ENCODE measurements at places on chromosomes 2 and 18.

DNA sequence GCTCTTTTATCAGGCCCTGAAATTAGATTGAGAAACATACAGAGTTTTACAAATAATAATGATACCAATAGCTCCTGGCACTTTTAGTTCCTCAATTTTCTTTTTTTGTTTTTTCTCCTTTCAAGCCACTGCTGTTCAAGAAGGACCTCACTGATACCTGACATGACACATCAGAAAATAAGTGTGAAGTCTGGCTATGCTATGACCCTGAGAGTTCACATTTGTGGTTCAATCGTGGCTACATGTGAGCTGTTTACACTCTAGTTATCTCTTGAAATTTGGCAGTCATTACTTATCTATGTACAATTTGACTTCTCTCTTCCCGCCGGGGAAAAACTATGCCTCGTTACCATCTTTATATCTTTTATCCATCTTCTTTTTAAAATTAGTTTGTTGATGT lies 686.5 kb downstream of the EPHA4 start:
- peak; percentile 1 for DNase-seq

GRCh38 chr18:39190508-39190907 lies 1624.9 kb upstream of the CELF4 start:
- DNase-seq, result no peak

DNA sequence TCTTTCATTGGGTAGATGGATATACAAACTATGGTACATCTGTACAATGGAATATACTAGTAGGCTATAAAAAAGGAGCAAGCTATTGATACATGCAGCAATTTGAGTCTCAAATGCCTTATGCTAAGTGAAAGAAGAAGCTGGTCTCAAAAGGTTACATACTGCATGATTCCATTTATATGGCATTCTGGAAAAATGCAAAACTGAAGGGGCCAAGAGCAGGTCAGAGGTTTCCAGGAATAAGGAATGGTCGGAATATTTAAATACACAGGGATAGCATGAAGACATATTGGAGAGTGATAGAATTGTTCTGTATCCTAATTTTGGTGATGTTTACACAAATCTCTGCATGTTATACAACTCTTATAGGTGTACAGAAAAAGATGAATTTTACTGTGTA lies 85.8 kb downstream of the BABAM2 start:
- DNase-seq, result no peak

- no peak for DNase-seq
These were observed 14.6 kb upstream of the SEMA4C start for GRCh38 chr2:96884299-96885094.

DNA sequence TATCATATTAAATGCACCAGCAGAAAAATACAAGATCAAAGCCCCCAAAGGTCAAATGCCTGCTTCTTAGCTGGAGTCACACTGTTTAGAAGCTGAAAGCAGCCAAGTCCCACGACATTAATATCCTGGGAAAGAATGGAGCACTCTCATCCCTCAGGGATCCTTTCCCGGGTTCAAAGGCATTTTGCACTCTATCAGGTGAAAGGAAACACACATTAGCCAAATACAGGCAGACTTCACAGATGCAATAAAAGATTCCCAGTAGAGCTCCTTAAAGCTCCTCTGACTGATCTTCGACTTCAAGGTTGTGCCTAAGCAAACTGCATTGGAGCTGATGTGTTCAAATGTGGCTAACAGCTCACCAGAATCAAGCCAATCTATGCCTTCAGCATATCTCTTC lies 158.4 kb downstream of the RNF152 start:
- no peak for DNase-seq

DNA sequence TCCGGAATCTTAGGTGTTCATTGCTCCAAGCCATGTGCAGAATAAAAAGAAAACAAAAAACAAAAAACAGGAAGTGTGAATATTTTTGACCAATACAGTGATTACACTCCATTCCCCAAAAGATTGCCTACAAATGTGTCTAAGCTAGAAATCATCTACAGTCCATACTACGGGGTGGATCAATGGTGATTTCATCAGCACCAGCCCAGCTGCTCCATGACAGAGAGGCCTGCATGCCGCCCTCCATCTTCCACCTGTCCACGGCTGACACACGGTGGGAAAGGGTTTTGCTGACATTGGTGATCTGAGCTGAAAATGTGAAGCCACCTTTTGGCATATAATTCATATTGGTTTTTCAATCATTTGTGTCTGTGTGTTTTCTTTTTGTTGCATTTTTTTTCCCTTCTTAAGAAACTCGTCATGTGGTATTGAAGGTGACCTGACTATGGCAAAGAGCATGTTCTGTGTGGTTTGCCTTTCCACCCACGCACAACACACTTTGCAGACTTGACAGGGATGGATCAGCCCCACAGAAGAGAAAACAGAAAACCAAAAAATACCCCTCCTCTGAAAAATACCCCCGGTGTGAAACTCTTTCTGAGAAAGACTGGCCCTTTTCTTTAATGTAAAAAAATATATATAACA lies 533.1 kb downstream of the RNF144A start:
- DNase-seq, result no peak

DNA sequence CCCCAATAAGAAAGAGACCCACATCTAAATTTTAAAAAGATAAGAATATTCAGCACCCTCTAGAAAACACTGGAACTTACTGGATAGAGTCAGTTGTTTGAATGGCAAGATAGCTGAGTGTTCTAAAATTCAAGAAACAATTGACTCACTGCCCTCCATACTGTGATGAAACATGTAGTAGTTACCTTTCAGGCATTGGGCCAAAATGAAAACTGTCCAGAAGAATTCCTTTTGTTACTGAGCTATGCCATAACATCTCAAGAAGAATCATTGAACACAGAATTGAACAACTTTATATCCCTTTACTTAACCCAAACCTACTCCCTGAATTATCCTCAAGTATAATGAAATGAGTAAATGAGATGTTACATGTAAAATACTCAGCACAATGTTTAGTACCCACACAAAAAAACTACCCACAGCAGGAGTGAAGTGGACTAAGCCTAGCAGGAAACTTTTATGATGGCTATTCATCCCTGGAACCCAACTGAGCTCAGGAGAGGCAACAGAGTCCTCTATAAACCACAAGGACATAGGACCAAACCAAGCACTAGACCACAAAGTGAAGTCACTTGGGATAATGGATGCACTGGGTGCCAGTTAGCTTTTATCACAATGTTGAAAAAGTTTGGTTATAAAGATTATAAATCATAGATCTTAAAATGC lies 32.7 kb downstream of the RBM43 start:
- DNase-seq, result no peak

GRCh38 chr2:230324503-230324902 lies 2.5 kb upstream of the SP140L start:
- DNase-seq, result no peak

DNA sequence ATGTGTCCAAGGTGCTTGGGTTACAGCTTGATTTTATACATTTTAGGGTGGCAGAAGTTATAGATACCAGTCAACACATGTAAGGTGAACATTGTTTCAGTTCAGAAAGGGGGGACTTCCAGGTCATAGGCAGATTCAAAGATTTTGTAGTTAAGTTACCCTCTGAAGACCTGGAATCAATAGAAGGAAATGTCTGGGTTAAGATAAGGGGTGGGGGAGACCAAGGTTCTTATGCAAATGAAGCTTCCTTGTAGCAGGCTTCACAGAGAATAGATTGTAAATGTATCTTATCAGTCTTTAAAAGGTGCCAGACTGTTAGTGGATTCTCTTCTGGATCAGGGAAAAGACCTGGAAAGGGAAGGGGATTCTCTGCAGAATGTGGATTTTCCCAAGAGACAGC lies 42.4 kb downstream of the BMPR2 start:
- no peak for DNase-seq

DNA sequence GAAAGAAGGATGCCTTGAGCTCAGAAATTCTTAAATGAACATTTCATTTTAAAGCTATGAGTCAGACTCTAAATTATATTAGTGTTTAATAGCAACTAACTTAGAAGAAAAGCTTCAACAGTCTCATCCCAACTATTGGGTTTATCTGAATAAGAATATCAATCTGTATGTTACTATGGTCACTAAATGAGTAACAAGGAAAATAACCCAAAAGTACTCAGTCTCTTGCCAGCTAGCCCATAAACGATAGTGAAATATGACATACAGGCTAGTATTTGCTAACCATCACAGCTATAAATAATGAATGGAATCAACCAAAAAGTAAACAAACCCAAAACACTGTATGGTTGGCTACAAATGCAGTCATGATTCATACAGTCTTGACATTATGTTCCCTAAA lies 174.9 kb downstream of the RAB3GAP1 start:
- no peak for DNase-seq

DNA sequence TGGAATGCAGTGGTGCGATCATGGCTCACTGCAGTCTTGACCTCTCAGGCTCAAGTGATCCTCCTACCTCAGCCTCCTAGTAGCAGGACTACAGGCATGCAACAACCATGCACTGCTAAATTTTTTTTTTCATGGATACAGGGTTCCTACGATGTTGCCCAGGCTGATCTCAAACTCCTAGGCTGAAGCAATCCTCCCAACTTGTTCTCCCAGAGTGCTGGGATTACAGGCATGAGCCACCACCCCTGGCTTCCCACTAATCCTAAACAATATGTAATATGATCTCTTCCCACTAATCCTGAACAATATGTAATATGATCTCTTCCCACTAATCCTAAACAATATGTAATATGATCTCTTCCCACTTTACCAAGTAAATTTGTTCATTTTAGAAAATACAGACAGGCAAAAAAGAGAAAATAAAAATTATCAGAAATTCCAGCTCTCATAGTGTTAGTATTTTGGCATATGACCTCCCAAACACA lies 33.7 kb upstream of the C18orf32 start:
- DNase-seq, result no peak

DNA sequence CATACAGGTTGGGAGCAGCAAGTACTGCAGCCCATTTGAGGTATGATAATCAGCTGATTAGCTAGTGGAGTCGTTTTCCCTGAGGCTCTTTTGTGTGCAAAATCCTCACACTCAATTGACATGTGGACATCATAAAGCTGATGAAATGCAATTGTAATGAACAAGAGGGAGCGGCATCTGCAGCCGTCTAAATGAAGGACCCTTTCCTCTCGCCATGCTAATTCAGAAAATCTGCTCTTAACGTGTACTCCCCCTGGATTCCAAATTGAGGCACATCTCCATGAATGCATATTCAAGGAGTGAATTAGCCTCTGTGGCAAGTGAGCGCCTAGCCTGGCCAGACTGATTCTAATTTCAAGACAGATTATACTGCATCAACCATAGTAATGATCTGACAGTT lies 260.9 kb upstream of the ATP5MC3 start:
- no peak for DNase-seq

- DNase-seq, result no peak
These were observed 1.4 kb upstream of the KIF3C start for GRCh38 chr2:25983735-25984134.

DNA sequence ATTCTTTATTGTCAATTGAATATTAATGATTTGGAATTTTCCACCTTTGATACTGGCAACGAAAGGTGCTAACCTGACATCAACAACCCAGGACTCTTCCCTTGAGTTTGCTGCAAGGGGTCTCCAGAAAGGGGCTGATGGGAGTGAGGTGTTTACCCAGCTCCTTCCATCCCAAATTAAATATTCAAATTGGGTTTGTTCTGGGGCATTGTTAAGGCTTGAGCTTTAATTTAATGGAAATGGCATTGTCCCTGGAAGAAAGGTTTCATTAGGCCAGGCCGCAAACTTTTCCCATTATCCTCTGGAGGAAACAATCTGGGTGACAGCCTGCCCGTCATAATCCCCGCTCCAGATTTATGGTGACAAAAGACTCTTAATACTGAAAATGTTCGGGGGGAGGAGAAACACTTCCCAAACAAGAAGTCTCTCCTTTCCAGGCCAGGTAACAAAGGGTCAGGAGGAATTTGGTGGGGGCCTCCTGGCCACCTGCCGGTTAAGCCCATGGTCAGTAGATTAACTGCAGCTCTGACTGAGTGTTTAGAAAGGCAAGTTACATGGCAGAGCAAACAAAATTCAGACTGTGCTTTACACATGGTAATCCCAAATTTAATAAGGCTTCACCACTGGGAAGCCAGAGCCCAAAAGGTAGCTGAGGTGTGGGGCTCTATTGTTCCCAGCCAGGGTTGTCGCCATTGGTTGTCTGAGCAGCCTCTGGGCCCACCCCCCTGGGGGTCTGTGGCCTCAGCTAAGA lies 151.4 kb upstream of the SIX3 start:
- DNase-seq, result no peak
